Naive thymus-derived CD8-positive, alpha-beta T cell (primary cell): ENCODE measurements at places on chromosomes 7 and 10.

GRCh38 chr10:122845783-122846332 lies at the start of gene CUZD1:
CUZD1 (minus strand) TSS chr10:122845857; CDS start chr10:122845843, 14 bp downstream.
- DNase-seq, result no peak

DNA sequence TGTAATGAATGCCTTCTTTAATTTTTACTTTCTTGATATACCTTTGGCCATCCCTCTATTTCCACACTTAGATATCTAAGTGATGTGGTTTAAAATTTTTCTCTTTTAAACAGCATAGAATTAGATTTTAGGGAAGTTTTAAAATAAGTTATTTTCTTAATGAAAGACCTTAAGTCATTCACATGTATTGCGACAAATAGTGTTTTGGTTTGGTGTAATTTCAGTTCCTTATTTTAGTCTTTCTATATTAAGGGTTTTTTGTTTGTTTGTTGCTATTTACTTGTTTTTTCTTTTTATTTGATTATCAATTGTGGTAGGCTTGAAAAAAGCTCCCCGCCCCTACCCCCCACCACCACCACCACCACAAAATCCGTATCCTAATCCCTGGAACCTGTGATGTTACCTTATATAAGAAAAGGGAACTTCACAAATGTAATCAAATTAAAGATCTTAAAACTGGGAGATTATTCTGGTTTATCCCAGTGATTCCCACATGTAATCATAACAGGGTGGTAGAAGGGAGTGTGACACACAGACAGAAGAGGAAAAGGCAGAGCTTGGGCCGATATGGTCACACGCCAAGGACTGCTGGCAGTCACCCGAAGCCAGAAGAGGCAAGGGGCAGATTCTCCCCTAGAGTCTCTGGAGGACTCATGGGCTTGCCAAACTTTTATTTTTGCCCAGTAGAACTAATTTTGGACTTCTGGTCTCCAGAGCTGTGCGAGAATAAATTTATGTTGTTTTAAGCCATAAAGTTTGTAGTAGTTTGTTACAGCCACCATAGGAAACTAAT lies 149.7 kb downstream of the NPSR1 start:
- DNase-seq, result no peak

DNA sequence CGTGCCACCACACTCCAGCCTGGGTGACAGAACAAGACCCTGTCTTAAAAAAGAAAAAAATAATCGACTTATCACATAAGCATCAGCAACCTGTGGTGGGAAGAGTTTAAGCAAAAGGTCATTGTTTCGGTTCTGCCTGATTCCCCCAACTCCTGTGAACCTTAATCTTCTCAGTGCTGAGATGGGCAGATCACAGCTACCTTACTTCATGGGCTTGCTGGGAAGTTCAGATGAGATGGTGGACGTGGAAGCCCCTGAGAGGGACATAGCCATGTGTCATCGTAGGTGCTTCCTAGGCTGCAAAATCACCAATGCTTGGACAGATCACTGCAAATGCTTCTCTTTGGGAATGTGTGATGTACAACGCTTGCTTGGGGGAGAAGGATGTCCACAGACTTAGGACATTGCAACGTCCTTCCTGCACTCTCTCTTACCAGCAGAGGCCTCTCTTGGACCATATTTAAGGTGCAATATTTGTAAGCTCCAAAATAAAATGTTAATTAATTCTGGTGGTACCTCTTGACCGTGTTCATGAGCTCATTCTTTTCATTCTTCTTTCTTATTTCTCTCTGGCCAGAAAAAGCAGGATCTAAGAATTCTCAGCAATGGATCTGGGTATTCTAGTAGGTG lies 8.6 kb downstream of the GJD4 start:
- DNase-seq, result no peak

GRCh38 chr10:62095181-62096122 lies 173.2 kb downstream of the RTKN2 start:
- no peak for DNase-seq

DNA sequence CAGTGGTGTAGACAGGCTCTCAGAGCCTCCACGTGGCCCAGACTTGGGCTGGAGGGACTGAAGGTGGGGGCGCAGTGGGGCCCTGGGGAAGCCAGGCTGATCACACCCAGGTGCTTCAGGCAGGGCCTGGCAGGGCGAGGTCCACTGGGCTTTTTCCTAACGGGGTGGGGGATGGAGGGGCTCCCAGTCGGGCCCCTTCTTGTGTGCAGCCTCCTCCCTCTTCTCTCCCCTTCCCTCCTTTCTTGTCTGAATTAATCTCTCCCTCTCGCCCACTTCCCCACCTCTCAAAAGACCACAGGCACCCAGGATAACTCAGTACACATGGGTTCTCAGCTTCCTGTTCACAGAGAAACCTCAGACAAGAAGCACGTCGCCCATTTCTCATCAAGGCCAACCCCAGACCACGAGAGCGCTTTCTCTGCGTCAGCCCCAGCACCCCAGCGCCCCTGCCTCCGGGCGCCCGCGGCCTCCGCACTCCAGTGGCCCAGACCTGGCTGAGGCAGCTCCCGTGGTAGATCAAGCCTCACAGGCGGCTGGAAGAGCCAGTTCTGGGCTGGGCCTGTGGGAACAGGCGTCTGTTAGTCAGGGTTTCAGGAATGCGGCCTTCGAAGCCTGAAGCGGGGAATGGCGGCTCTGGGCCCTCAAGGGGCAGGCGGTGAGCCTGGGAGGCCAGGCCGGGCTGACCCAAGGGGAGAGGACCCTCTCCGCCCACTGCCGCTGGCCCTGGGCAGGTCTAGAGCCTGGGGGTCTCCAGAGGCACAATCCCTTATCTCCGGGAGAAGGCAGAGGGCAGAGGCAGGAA lies 50.6 kb downstream of the PWWP2B start:
- peak; percentile 91 for DNase-seq

GRCh38 chr10:23694446-23694920 lies 255.6 kb downstream of the OTUD1 start:
- no peak for DNase-seq

DNA sequence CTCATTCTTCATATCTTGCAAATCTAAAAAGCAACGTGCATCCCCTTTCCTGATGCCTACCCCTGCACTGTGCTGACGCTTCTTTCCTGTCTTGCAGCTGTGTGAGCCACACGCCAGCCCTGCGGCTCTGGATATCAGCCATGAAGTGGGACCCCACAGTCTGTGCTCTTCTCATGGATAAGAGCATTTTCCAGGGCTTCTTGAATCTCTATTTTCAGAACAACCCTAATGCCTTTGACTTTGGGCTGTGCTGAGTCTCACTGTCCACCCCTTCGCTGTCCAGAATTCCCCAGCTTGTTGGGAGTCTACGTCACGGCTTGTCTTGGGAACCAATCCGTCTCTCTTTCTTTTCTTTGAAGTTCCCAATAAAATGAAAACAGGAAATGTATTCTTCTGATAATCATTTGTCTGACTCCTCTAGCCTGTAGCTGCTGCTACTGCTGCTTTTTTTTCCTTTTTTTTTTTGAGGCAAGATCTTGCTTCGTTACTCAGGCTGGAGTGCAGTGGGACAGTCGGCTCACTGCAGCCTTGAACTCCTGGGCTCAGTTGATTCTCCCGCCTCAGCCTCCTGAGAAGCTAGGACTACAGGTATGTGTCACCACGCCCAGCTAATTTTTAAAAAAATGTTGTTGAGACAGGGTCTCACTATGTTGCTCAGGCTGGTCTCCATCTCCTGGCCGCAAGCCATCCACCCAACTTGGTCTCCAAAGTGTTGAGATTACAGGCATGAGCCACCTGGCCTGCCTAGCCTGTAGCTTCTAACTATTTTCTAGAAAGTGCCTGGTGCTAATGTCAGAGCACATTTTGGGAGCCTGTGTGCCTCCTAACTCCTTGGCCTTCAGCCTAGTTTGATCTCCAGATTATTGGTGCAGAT lies 30.3 kb downstream of the GSTO2 start:
- DNase-seq, result no peak

DNA sequence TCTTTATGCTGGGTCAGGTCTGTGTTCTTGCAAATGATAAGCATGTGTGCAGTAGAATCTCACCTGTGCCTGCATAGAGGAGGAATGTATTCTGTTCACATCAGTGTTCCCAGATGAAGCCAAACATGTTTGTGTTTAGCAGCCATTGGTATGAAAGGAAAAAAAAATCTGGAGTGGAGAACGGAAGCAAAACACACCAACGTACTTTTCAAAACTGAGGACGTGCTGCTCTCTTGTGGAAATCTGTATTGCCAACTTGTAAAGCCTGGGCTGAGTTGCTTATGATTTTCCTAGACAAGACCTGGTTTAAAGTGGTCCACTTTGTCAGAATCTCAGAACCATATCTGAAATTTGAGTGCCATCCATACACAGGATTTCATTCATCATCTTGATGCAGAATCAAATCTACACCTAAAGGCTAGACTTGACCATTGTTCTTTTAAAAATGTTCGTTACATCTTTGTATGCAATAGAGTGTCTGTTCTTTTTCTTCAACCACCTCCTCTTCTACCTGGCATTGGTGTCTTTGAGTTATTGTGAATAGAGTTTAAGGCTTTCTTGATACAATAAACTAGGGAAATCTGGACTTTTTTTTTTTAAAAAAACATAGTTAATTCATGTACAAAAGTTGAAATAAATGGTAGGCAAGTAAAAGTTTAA lies 367.7 kb downstream of the PHF14 start:
- no peak for DNase-seq

DNA sequence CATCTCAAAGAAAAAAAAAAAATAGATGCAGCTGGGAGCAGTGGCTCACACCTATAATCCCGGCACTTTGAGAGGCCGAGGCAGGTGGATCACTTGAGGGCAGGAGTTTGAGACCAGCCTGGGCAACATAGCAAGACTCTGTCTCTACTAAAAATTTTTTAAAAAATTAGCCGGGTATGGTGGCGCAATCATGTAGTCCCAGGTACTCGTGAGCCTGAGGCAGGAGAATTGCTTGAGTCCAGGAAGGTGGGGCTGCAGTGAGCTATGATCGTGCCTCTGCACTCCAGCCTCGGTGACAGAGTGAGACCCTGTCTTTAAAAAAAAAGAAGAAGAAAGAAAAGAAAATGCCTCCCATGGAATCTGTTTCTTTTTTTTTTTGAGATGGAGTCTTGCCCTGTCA lies 31.9 kb downstream of the GTF2IRD1 start:
- no peak for DNase-seq
